H7 (cell line): ENCODE measurements at places on chromosomes 1 and 21. TPM values are rescaled to one million over a fixed set of nuclear protein-coding genes. Genes with fewer than 3 reads are reported as not detected.

GRCh38 chr1:248140846-248141245 is 4.1 kb upstream of the OR2M5 start:
- no peak for DNase-seq

- DNase-seq: no peak
Observed at GRCh38 chr1:54317084-54317483, 89.1 kb downstream of the SSBP3 start.

GRCh38 chr1:54001591-54001990 is 16.4 kb downstream of the LDLRAD1 start:
- peak; percentile 13 for DNase-seq

The RNU1-2 gene
- total RNA-seq: under 0.01 TPM in 2 replicates

The HTR6 gene
- 0.45 and 1.9 TPM in 2 replicates for total RNA-seq

The CREG1 gene
- 20.1 and 20.7 TPM in 2 replicates for total RNA-seq
